T47D (cell line): ENCODE measurements at places on chromosomes 2 and 18.

- DNase-seq: no peak
Observed at GRCh38 chr18:54229421-54230059, 5.1 kb upstream of the MBD2 start.

DNA sequence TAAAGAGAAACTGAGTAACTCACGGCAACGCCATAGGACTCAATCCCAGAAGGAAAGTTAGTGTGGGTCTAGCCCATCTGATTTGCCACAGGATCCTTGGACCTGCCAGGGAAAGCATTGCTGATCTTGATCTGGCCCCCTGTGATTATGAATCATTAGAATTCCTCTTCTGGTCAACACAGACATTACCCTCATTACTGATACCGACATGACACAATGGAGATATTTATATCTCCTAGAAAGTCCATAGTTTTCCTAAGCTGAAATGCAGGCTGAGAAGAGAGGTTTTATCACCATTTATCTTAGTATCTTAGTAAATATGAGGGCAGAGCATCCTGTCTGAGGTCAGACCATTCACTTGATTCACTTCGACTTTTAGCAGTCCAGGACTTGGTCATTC is 75.5 kb upstream of the CCDC68 start:
- no peak for DNase-seq

DNA sequence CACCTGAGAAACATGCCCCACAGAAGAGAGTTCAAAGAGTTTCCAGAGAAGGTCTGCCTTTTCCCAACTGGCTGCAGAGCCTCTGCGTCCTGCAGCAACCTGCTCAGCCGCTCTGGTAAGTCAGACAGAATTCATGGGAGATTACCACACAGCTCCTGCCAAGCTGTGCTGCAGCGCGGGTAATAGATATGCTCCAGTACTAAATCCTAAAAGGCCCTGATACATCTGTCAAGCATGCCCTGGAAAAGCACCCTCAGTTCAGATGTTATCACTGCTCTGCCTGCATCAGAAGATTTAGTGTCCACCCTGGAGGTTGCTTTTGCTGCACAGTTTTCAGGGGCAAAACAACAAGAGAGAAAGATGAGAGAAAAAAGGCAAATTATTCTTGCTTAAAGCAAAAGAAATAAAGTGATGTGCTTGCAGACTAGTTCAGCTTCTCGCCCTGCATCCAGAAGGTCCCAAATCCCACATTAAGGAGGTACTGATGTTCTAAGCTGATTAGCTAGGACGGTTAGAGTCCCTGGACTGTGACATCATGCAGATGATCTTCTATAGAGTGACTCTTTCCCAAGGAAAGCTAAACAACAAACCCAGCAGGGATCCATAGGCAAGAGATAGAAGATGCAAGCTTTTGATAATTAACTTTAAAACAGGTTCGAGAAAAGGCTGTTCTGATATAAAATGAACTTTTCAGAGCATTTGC is 488.6 kb downstream of the BCL11A start:
- DNase-seq: no peak

- DNase-seq: peak; percentile 40
Observed at GRCh38 chr18:24231773-24232735, 93.2 kb downstream of the CABYR start.

GRCh38 chr2:74327199-74327598 is 16.0 kb downstream of the SLC4A5 start:
- DNase-seq: no peak

DNA sequence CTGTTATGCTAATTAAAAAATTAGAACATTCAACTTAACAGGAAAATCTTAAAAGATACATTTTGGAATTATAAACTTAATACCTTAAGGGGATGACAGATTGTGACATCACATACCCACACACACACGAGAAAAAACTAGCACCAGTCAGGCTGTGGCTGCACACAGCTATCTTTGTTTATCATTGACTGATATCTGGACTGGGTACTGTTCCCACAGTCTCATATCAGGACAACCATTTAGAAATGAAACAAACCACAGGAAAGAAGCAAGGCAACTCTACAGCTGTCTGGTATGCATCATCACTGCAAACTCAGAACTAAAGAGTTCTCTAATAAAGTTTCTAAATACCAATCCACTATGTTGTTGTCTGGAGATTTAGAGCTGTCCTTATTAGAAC is 210.9 kb upstream of the SMAD7 start:
- no peak for DNase-seq

DNA sequence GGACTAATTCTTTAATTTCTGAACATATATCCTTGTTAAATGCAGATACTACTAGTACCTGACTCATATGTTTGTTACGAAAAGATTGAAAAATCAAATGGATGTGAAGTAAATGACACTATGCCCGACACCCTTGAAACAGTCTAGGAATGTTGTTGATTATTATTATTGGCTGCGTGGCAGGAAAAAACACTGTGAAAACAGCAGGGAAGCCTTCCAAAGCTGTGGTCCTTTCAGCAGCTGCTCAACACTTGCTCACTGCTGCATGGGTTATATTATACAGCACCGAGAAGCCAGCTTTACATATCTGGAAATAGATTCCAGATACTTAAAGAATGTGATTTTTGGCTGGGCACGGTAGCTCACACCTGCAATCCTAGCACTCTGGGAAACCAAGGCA is 26.5 kb downstream of the CRYGD start:
- DNase-seq: no peak

- no peak for DNase-seq
Observed at GRCh38 chr2:202963712-202964111, 51.0 kb upstream of the NBEAL1 start.

- DNase-seq: no peak
Observed at GRCh38 chr2:239714116-239714515, 311.0 kb downstream of the NDUFA10 start.

GRCh38 chr2:174597345-174598047 is at the start of gene WIPF1:
Gene WIPF1, minus strand, starts transcription at chr2:174597804. Its CDS starts 12,231 bp downstream, at chr2:174585573.
- no peak for DNase-seq

DNA sequence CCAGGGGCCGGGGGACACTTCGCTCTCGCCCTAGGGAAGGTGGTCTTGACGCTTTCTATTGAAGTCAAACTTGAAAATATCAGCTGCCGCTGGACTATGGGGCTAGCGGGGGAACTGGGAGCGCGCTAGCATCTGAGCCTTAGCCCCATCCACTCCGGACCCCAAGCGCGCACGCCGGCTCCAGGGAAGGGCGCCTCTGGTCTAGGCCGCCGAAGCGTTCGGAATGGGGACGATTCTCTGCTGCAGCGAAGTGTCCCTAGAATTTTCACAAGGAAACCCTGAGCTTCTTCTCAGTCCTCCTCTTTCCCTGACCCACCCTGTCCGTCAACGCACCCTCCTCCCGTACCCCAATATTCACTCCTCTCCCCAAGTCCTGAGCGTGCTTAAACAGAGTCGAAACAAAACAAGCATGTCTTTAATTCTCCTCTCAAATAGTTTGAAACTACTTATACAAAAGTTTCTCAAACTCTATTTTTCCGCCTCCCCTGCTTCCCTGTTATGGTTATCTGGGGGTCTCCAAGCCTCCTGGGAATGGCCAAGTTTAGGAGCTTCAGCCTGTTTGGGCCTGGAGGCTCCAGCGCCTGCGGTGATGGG is 5.0 kb downstream of the RAX start:
- no peak for DNase-seq

DNA sequence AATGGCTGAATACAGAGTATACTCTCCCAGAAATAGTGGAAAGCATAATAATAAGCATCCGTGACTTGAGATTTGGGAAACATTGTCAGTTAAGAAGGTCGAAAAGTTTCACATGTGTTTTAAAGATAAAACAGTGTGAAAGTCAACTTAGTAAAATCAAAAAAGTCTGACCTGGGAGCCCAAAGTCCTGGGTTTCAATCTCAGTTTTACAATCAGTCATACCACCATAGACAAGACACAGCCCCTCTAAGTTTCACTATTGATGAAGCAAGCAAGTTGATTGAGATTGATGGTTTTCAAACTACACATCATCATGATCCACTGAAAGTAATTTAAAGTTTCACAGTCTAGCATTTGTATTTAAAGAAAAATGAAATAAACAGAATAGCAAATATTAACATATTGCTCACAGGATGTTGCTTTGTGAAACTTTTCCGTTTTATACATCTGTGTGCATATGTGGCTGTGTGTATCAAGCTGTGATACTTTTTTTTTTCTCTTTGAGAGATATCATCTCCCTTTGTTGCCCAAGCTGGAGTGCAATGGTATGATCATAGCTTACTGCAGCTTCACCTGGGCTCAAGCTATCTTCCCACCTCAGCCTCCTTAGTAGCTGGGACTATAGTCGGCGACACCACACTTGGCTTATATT is 71.1 kb downstream of the PIK3C3 start:
- DNase-seq: no peak

- DNase-seq: no peak
Observed at GRCh38 chr2:227816507-227817294, 3.1 kb downstream of the CCL20 start.

DNA sequence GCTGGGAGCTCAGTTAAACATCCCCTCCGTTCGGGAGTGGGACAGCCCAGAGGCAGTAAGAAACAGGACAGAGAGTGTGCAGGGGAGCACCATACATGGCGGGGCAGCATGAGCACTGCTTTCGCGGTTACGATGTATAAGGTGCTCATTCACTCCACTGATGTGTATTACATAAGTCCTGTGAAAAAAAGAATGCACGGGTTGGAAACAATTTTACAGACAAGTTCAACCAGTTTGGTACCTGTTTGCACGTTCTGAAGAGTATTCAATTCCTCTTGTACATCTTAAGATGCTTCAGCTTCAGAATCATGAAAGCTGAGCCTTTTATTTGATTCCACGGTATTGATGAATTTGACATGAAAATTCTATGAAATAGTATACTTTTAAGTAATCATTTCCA is 97.8 kb upstream of the NETO1 start:
- DNase-seq: peak; percentile 64

DNA sequence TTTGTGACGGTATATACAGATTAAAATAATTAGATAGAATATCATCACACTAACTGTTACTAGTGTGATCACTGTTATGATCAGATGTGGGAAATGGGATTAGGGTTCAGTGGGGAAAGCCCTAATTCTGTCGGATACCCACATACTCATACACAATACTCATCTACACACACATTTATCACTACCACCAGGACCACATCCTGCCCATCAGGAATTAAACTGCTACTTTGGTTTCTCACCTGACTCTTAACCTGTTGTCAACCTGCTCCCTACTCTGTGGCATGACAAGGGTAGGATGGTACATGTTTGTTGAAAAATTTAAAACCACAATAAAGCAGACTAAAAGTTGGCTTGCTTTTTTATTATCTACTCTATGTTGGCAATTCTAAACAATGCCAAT is 24.8 kb upstream of the CYP26B1 start:
- DNase-seq: no peak
